ENCODE measurements at places on chromosomes 6 and 20.

DNA sequence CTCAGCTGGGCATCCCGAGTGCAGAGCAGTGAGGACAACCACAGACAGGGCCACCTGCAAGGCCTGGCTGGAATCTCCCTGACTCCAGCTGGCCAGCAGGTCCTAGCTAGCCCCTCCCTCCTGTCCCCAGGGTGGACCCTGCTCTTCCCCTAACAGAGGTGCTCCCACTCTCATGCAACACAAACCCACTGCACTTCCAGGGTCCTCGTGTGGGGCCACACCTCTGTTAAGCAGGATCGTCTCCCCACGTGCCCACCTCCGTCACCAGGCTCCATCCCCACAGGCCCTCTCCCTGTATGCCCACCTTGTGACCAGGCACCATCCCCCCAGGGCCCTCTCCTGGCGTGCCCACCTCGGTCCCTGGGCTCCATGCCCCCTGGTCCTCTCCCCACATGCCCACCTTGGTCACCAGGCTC lies 17.3 kb downstream of the TAF4 start:
- no peak for DNase-seq

- no peak for DNase-seq
Observed at GRCh38 chr6:12582421-12583110, 134.0 kb upstream of the PHACTR1 start.

GRCh38 chr6:37714836-37715420 lies 17.2 kb upstream of the MDGA1 start:
- DNase-seq, result no peak

DNA sequence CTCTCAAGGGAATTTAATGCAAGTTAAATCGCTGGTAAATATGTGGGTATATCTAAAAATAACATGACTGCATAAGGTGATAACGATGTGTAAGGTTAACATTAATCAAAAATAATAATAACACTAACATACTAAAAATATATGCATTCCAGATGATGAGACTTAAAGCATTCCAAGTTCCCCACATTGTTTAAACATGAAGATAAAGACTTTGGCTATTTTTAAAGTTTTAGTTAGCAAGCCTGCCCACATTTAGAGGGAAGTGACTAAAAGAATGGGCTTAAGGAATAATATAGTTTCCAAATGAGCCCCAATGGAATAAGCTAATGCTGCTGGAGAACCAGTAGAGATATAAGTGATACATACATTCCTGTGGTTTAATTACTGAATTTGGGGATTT lies 941.3 kb downstream of the TBC1D32 start:
- no peak for DNase-seq

GRCh38 chr6:10111975-10112374 lies 302.9 kb downstream of the TFAP2A start:
- DNase-seq, result no peak

- DNase-seq, result no peak
Observed at GRCh38 chr6:105492706-105493673, 90.1 kb upstream of the PREP start.
